ENCODE measurements at places on chromosomes 12 and 14. TPM values are rescaled to one million over a fixed set of nuclear protein-coding genes. Genes with fewer than 3 reads are reported as not detected.

DNA sequence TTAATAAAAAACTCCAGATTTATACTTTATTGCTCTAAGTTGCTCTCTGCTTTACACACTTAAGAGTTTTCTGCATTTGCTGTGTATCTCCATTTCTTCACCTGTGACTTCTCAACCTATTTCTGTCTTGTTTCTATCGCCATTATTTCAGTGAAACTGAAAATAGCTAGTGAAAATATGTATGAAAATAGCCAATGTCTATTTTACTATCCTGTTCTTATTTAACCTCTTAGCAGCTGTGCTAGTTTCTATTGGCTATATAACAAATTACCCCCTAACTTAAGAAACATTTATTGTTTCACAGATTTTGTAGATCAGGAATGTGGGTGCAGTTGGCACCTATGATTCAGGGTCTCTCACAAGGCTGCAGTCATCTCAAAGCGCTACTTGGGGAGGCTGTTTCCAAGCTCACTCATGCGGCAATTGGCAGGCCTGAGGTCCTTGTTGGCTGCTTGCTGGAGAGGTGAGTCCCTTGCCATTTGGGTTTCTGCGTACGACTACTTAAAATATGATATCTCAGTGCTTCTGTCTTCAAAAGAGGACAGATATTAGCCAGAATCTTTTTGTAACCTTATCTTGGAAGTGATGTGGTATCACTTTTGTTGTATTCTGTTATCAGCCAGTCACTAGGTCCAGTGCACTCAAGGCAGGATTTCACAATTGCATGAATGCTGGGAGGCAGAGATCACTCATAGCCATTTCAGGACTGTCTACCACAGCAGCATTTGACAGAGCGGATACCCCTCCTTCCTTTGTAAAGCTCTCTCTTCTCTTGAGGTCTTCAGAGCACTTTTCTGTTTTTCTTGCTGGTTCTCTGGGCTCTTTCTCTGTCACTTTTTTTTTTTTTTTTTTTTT, 7.2 kb downstream of the ERC1 start:
- DNase-seq: no peak

DNA sequence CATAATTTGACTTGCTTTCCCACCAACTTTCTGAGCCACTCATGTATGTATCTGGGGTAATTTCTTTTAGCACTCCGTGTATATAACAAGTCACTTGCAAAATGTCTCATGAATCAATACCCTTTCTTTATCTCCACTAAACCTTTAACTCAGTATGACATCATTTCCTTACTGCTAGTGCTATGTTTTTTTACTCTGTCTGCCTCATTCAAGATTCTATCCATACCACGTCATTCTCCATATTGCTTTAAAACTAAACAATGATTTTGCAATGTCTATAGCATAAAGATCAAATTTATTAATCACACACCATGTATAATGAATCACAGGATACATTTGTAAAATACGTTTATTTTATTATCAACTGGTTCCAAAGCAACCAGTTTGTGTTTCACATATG, 178.2 kb downstream of the PIK3C2G start:
- DNase-seq: no peak

GRCh38 chr14:32611752-32612151, 282.7 kb downstream of the AKAP6 start:
- no peak for DNase-seq

DNA sequence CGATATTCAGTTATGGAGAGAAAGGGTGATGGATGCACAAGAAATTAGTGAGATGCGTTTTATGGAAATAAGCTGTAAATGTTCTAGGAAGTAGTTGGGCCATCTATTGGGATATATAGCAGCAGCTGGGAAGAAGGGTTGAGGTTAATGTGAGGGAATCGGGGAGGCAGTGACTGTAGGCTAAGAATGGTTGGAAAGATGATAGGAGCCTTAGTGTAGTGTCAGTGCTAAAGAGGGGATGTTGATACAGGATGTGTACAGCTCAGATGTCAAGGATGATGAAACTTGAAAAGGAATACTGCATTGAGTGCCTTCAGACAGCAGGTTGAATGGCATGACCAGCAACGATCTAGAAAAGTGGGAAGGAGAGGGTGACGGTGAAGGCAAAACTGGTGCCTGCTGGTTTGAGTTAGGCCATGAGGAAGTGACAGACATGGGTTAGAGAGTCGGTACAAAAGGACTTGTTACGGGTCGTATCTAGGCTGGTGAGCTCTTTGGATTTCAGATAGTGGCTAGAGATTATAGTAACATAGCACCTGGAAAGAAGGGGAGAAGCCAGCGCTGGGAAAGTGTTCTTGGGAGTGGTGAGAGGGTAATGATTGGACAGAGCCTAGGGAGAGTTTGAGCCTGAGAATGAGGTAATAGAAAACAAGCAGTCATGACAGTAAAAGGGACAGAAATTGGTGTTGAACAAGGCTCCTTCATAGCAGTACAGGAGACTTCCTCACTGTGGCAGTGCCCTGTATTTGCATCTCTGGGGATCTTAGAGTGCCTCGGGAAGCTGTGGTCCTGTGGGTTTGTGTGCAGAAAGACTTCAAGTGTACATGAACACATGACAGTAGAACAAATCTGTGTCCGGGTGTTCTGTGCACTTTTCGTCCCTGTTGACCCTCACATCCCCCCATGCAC, 9.6 kb downstream of the MARS1 start:
- DNase-seq: no peak

- no peak for DNase-seq
These were observed 78.0 kb downstream of the NOC4L start for GRCh38 chr12:132222096-132222807.

DNA sequence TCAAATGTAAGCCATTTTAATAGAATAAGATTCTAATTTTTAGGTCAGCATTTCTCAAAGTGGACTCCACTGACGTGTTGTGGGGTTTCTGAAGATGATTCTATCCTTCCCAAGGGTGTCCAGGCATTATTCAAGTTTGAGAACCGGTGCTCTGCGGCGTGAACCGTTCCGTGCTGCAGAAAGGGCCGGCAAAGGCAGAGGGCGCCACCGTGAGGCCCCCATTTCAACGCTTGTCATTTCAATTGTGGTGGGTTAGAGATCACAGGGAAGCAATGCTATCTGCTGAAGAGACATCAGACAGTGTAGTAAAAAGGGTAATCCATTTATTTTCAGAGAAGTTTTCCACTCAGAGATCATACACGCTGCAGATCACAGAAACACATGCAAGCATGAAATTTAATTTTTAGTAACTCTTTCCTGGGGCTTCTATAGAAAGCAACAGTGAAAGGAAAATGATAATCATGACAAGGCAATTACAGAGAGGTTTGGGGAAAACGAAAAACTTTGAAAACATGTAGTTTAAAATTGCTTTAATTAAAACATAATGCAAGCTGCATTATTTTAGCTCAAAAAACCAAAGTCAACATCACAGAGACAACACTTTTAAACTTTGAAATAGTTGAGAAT, 201.7 kb downstream of the EXOC5 start:
- peak; percentile 49 for DNase-seq

DNA sequence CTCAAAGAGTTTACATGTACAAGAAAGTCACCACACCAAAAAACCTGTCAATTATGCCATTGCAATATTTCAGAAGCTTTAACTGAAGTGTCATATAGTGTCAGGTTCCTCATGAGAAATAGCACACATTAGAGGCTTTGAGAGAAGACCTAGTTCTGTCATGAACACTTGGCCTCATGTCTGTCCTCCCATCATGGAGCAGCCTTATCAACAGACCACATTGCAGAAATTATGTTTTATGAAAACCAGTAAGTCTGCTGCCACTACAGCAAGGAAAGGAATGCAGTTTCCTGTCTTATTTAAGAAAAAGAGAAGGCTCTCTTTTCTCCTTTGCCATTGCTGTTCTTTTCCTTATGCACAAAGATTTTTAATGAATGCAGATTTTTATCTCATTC, 26.2 kb upstream of the CLEC2D start:
- DNase-seq: no peak

DNA sequence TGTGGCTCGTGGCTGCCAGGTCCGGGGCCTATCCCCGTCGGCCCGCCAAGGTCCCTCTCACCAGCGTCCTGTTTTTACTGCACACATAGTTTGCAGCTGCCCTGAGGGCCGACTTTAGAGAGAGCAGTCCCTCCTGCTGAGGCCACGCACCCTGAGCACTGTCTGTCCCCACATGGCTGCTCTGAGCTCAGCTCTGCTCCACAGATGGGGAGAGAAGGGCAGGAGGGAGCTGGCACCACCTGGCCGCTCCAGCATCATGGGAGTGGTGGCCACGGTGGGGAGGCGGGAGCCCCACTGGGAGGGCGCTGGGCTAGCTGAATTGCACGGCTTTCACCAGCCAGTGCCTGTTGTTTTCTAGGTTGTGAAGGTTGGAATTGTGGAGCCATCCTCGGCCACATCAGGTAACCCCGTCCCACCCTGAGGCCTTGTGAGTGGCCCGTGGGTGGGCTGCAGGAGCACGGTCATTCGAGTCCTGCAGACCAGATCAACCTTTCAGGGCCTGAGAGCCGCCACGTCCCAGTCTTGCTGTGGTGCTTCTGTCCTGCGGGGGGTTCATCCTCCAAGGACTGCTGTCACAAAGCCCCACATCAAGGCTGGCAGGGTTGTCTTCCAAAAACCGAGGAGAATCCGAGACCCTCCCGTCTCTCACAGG, 7.4 kb upstream of the TEX22 start:
- DNase-seq: no peak

Gene OR4E2
- not detected for polyA plus RNA-seq

Gene ALG10
- 4.5 TPM for polyA plus RNA-seq

Gene ENDOU
- polyA plus RNA-seq: 0.23 TPM

Gene NPFF
- polyA plus RNA-seq: not detected

Gene SERPINA9
- not detected for polyA plus RNA-seq

Gene LTBP2
- 6.2 TPM for polyA plus RNA-seq
